ENCODE measurements at places on chromosomes 6 and 20.

DNA sequence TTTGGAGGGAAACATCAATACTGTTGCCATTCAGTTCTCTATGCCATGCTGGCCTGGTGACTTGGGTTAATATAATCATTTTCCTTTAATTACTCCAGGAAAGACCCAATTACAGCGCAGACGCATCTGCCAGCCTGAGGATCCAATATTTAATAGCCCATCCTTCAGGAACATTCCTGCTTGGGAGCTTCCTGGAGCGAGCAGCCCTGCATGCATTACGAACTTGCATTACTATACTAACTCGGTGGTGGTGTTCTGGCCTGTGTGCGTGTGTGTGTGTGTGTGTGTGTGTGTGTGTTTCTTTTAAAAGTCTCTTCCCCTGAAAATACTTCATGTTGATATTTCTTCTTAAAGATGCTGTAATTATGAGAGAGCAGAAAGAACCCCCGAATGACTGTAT lies 26.5 kb downstream of the PMEPA1 start:
- DNase-seq = no peak

GRCh38 chr20:54098047-54098446 lies 27.7 kb upstream of the BCAS1 start:
- no peak for DNase-seq

- DNase-seq = no peak
Measured at GRCh38 chr6:101296169-101296960, 97.1 kb upstream of the GRIK2 start.

DNA sequence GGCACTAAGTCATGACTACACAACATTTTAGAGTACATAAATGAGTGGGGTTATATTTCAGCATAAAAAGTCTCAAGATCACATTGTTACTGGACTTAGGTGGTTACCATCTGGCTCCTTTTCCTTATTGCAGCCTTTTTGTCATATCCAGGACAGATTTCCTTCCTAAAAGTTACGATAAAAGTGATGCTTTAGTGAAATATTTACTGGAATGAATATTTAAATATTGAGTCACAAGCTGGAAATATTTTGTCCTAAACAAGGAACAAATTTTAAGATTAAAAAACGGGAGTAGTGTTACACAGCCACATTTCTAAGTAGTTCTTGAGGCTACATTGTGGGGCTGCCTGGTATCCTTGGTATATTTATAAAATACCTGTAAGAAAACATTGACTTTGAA lies 52.2 kb downstream of the CDC40 start:
- no peak for DNase-seq

GRCh38 chr6:148235446-148235845 lies 107.2 kb upstream of the SASH1 start:
- DNase-seq = no peak
